ENCODE measurements at places on chromosomes 1 and 21.

DNA sequence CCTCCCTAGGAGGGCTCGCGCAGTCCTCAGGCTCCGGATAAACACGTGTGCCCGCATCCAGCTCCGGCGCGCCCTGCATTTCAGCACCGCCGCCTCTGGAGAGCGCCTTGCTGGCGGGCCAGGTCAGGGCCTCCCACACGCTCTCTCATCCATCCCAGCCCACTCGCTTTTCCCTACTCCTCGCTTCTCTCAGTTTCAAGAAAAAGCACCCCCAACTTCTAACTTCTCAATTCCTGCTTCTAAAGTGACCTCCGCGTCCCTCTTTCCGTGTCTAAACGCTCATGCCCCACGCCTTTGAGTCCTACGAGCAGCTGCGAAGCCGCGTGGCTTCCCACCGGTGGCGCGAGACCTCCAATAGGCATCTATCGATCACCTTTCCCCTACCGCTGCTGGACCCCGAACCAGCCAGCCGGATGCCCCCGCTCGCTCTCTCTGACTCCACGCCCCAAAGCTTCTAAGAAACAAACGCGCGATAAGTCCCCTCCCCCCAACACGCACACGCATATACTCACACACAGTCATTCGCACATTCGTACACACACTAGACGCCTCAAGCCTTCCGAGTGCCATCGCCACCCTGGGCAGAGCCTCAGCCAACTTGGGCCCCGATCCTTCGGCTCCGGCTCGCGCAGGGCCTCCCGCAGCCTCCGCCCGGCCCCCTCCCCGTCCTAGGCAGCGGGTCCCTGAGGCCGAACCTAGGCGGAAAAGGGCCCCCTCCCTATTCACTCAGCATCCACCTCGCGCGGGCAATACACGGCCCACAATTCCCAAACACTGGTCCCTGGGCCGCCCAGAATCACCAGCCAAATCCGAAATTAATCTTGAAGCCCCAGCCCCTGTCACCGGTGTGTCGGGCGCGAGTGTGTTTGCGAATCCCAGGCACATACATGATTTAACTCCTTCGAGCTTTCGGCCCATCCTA is 1.1 kb downstream of the NMNAT2 start:
- no peak for DNase-seq

DNA sequence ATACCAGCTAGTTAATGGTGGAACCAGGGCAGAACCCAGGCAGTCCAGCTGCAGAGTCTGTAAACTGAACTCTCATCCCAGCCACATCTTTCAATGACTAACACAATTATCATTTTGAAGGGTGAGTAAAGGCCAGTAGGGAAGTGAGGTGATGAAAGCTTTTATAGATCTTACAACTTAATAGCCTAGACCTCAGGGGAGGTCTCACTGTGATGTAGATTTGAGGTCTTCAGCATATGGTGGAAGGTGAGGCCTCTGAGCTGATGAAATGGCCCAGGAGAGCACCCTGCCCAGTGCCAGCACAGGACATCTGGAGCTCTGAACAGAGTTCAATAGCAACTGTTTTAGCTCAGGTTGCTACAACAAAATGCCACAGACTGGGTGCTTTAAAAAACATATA is 44.8 kb upstream of the POU2F1 start:
- DNase-seq = no peak

DNA sequence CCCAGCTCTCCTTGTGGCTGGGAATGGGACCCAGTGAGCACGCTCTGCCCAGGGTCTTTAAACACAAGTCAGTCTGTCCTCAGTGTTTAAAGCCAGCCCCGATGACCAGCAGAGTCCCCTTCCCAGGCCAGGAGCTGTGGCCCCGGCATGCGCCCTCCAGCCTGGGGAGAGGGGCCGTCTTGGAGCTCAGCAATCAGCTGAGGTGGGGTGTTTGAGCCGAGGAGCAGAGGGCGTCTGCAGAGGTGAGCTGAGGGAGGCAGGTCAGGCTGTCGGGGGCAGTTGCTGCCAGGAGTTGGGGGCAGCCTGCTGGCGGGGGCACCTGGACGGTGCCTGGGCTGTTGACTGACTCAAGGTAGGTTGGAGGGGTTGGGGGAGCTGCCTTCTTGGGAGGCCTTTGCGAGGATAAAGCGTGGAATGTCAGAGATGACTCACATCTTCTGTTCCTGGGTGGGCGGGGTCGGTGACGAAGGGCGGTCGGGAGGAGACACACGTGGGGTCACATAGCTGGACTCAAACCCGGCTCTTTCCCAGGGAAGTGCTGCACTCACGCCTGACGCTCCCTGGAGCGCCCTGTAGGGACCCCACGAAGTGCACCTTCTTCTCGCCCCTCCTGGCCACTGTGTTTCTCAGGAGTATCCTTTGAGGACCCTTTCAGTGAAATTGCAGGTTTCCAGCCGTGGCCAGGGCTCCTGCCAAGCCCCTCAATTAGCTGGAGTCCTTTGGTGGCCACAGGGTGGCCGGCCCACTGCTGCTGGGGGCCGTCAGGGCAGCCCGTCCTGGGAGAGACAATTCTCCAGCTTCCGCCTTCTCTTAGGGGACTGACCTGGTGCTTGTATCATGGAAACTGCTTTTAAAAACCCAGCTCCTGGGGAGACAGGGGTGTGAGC is 86.2 kb downstream of the SIK1 start:
- DNase-seq = no peak

DNA sequence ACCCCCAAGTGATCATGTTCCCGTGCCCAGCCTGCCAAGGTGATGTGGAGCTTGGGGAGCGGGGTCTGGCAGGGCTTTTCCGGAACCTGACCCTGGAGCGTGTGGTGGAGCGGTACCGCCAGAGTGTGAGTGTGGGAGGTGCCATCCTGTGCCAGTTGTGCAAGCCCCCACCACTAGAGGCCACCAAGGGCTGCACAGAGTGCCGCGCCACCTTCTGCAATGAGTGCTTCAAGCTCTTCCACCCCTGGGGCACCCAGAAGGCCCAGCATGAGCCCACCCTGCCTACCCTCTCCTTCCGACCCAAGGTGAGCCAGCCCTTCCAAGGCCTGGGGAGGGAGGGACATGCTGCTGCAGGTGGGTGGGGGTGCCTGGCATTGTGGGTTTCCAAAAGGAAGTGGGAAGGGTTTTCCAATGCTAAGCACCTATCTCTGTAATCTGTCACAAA is 2.3 kb downstream of the TRIM46 start:
- peak; percentile 37 for DNase-seq

DNA sequence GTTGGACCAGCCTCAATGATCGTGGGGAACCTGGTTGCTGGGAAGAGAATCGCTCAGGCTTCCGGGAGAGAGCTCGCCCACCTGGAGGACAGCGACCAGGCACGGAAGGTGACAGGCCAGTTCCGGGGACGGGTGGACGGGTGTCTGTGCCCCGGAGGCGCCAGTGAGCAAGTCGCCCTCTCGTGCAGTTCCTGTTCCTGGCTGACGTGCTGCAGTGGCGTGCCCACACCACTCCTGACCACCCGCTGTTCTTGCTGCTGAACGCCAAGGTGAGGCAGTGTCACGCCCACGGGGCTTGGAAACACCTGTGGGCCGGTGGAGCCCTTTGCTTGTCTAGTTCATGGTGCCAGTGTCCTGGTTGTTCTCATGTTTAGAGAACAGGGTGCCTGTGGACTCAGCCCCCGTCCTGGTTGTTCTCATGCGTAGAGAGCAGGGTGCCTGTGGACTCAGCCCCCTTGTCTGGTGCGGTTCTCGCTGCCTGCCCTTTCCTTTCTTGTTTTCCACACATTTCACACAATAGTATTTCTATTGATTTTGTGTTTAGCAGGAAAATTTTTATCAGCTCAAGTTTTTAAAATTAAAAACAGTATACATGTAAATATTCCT is 53.1 kb downstream of the S100B start:
- DNase-seq = peak; percentile 45

DNA sequence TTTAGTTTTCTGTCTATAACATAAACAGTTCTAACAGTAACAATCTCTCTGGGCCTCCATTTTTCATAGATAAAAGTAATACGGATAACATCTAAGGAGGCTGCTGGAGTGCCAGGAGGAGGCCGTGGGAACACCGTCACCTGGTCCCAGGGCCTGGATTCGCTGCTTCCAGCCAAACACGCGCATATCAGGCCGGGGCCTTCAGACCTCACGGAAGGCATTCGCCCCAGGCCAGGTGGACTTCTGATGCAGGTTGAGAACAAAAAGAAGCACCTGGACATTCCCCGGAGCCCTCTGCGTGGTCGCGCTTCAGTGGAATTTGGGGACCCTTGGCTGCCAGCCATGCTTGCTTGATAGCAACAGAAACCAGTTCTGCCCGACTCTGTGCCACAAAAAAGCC is 113.1 kb upstream of the GUCA2B start:
- no peak for DNase-seq

DNA sequence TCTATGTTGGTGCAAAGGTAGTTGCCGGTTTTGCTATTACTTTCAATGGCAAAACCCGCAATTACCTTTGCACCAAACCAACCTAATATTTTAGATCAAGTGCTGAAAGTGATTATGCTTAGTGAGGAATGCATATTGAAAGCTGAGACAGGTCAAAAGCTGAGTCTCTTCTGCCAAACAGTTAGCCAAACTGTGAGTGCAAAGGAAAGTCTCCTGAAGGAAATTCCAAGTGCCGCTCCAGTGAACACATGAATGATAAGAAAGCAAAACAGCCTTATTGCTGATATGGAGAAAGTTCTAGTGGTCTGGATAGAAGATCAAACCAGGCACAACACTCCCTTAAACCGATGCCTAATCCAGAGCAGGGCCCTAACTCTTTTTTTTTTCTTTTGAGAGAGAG is 83.1 kb upstream of the ERRFI1 start:
- no peak for DNase-seq

DNA sequence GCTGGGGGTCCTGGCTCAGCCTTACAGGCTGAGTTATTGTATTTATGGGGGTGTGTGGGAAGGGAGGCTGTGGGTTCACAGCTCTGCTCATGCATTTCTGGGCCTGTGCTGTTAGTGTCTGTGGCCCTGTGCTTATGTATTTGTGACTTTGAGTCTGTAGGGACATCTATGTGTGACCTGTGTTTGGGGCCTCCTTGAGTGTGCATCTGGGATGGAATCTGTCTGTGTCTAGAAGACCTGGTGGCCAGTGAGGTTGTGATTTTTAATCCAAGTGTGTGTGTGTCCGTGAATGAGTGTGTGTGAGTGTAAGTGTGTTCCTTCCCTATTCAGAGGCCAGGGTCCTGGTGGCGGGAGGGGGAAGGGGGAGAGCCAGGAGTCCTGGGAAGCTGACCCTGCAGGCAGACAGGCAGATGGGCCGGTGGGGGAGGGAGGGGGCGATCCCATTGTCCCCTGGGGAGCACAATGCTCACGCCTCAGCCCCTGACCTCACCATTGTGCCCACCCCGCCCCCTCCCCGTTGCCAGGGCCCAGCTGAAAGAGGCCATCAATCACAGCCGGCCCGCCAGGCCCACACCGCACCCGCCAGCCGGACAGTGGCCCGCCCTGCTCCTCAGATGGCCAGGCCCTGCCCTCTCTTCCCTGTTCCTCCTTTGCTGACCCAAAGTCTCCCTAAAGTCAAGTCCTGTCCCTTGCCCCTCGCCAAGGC is 19.6 kb downstream of the SLC27A3 start:
- DNase-seq = no peak

DNA sequence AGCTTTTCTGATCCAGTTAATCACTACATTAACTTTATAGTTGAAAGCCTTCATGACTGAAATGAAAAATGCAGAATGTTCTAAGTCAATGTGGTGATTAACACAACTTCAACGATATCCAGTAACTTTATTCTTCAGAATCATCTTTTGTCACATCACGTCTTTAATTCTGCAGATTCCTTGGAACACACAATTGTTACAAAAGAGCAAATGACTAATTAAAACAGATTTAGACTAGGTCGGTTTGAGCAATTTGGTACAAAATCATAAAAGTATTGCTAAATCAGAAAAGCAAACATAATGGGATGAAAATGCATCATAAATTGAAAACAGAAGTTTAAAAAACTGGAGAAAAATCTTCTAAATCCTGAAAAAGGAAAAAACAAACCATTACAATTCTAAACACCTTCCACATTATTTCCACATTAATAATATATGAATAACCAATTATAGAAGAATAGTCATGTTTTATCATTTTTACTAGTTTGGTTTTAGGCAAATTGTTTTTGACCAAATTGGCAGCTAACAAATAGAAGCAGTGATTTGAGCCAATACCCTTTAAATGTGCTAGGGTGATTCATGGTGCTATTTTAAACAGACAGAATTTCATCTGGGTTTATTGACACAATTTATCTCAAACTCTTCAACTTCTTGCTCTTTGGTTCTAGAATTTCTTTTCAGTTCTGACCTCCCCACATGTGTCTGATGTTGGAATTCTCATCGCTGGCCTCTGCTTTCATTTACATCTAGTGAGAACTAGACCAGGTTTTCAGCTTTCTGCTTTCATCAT is 468.1 kb upstream of the PTBP2 start:
- no peak for DNase-seq

Data from CD4-positive, alpha-beta T cell treated with Interleukin-15 for 4 hours (primary cell).